ENCODE measurements at places on chromosomes 6 and 20. TPM values are rescaled to one million over a fixed set of nuclear protein-coding genes. Genes with fewer than 3 reads are reported as not detected.

TUBB2B gene
- 11.0 TPM for total RNA-seq

TMEM170B gene
- total RNA-seq = 0.35 TPM

BTN1A1 gene
- not detected for total RNA-seq

FAM217A gene
- not detected for total RNA-seq

MRPS10 gene
- 68.8 TPM for total RNA-seq

C20orf204 gene
- total RNA-seq = not detected

CALHM5 gene
- total RNA-seq = 0.58 TPM

NOL7 gene
- 62.3 TPM for total RNA-seq

OGFRL1 gene
- total RNA-seq = 12.4 TPM

MTG2 gene
- total RNA-seq = 18.2 TPM

LHFPL5 gene
- not detected for total RNA-seq

SULF2 gene
- total RNA-seq = 22.7 TPM

ARMH2 gene
- total RNA-seq = not detected

PAK5 gene
- total RNA-seq = not detected

TMEM244 gene
- not detected for total RNA-seq

ELOVL4 gene
- 9.8 TPM for total RNA-seq

WFDC12 gene
- not detected for total RNA-seq

SCAF8 gene
- 27.5 TPM for total RNA-seq

CDSN gene
- not detected for total RNA-seq

ZSCAN23 gene
- total RNA-seq = 0.53 TPM

ZNF334 gene
- total RNA-seq = 0.58 TPM

C20orf144 gene
- total RNA-seq = not detected

CST2 gene
- total RNA-seq = not detected

BTNL2 gene
- not detected for total RNA-seq

BMP2 gene
- 0.53 TPM for total RNA-seq

Data from myometrial cell (primary cell).